ENCODE measurements at places on chromosomes 6 and 20. TPM values are rescaled to one million over a fixed set of nuclear protein-coding genes. Genes with fewer than 3 reads are reported as not detected.

The TSBP1 gene
- total RNA-seq = not detected

The WFDC12 gene
- not detected for total RNA-seq

The GSTA1 gene
- total RNA-seq = not detected

The ZNF391 gene
- total RNA-seq = 0.76 TPM

The FAM50B gene
- 7.1 TPM for total RNA-seq

The DDX43 gene
- 0.65 TPM for total RNA-seq

The SIRPB2 gene
- 3.0 TPM for total RNA-seq

The PRRT1 gene
- 0.30 TPM for total RNA-seq

The PCK1 gene
- total RNA-seq = not detected

The PTP4A1 gene
- 33.4 TPM for total RNA-seq

All from epithelial cell of umbilical artery (primary cell).